ENCODE measurements at places on chromosomes 12 and 14. TPM values are rescaled to one million over a fixed set of nuclear protein-coding genes. Genes with fewer than 3 reads are reported as not detected.

- no peak overlapping the region for H3K27ac ChIP-seq
- H3K4me1 ChIP-seq = no peaks in the 10 kb centered on the region
- H3K36me3 ChIP-seq = no peaks in the 10 kb centered on the region
- H3K27me3 ChIP-seq = no peaks in the 10 kb centered on the region
- DNase-seq = no peak
Measured at GRCh38 chr12:85489194-85489593, 209.2 kb downstream of the ALX1 start.

DNA sequence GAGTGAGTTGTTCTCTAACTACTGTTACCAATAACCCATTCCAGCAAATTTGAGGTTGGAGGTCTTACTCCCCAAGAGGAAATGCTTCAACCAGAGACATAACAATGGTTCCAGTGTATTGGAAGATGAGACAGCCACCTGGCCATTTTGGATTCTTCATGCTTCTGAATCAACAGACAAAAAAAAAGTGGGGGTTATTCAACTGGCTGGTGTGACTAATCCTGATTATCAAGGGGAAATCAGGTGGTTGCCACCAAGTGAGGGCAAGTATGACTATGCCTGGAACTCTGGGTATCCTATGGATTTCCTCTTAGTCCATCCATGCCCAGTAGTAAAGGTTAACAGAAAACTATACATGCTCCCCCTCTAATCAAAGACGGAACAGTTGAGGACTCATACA, 29.9 kb upstream of the ZNF641 start:
- no peak overlapping the region for H3K27ac ChIP-seq
- no peak overlapping the region for H3K4me3 ChIP-seq
- H3K36me3 ChIP-seq = no peaks in the 10 kb centered on the region
- no peaks in the 10 kb centered on the region for H3K27me3 ChIP-seq

DNA sequence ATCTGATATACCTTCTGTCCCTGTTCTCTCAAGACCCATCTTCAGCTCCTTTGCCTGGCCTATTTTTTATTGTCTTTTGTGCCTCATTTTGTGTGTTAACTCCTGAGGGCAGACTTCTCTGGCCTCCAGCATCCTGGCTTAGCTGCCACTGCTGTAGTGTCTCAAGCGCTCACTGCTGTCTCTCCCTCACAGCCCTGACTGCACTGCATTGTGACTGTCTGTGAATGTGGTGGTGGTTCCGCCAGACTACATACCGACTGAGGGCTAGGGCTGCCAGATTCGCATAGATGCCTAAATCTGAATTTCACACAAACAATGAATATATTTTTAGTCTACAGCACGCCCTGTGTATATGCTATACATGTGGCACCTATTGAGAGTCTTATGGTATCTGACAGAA, 1088.9 kb upstream of the TMEM132C start:
- H3K4me1 ChIP-seq = no peaks in the 10 kb centered on the region
- H3K4me3 ChIP-seq = no peak overlapping the region
- no peak for DNase-seq
- no peaks in the 10 kb centered on the region for H3K36me3 ChIP-seq
- no peak overlapping the region for H3K27ac ChIP-seq

- H3K36me3 ChIP-seq = no peaks in the 10 kb centered on the region
- no peak overlapping the region for H3K4me3 ChIP-seq
- H3K27ac ChIP-seq = no peak overlapping the region
- no peak for DNase-seq
- no peaks in the 10 kb centered on the region for H3K27me3 ChIP-seq
- no peaks in the 10 kb centered on the region for H3K4me1 ChIP-seq
Measured at GRCh38 chr14:42424501-42424900, 817.8 kb downstream of the LRFN5 start.

DNA sequence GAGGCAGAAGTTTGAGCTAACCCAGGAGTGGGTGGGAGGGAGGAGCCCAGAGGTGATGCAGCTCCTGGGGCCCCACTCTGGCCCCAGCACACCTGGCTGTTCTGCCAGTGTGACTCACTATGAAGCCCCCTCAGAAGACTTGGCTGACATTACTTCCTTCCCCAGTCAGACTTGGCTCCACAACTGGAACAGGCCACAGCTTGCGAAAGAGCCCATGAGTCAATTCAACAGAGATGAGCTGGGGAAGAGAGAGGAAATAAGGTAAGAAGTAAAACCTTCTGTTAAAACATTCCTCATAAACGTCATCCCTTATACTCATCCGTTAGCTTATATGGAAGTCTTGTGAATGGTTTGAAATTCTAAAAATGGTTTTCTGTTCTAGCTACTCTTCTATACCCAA, 245.9 kb downstream of the ADAMTS20 start:
- H3K27me3 ChIP-seq = no peaks in the 10 kb centered on the region
- H3K4me1 ChIP-seq = no peaks in the 10 kb centered on the region
- H3K27ac ChIP-seq = no peak overlapping the region

- H3K27me3 ChIP-seq = no peaks in the 10 kb centered on the region
- peaks cover 13% of the 10 kb centered on the region for H3K36me3 ChIP-seq
- no peaks in the 10 kb centered on the region for H3K4me1 ChIP-seq
- H3K4me3 ChIP-seq = no peak overlapping the region
Measured at GRCh38 chr12:131737150-131737827, 26.4 kb downstream of the SFSWAP start.

DNA sequence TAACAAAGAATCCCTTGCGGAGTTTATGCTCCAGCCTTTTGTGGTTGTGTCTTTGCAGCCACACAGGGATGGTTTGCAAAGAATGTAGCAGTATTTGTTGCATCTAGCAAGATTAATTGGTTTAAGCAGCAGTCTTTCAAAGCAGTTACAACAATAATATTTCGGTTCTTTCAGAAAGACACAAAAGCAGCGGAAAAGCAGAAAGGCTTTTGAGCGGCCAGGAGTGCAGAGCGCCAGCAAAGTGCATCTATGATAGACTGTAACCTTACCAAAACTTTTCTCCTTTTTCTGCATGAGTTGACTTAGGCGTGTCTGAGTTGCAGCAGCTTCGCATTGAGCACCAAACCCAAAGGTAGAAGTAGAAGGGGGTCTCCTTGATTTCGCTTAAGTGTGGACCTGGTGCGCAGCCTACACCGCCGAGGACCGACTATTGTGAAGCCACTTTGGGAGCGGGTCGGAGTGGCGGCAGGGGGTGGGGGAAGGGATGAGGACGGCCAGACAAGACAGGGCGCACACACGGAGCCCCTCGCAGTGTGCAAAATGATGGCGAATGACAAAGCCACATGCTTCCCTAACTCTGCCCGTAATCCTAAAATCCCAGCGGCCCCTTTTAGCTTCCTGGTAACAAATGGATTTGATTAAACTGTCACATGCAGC, 1.2 kb downstream of the LMO3 start:
- no peak overlapping the region for H3K4me3 ChIP-seq
- H3K27me3 ChIP-seq = no peaks in the 10 kb centered on the region
- H3K4me1 ChIP-seq = peaks cover 14% of the 10 kb centered on the region

- no peak overlapping the region for H3K27ac ChIP-seq
- no peaks in the 10 kb centered on the region for H3K27me3 ChIP-seq
- no peak overlapping the region for H3K4me3 ChIP-seq
- H3K36me3 ChIP-seq = no peaks in the 10 kb centered on the region
- DNase-seq = no peak
Measured at GRCh38 chr14:61296151-61296550, 15.0 kb upstream of the TMEM30B start.

- H3K27me3 ChIP-seq = no peaks in the 10 kb centered on the region
- DNase-seq = no peak
- no peaks in the 10 kb centered on the region for H3K36me3 ChIP-seq
- no peak overlapping the region for H3K4me3 ChIP-seq
- H3K4me1 ChIP-seq = no peaks in the 10 kb centered on the region
Measured at GRCh38 chr14:102241147-102241546, 63.8 kb downstream of the MOK start.

- H3K27ac ChIP-seq = no peak overlapping the region
- H3K27me3 ChIP-seq = no peaks in the 10 kb centered on the region
- H3K4me3 ChIP-seq = no peak overlapping the region
- H3K4me1 ChIP-seq = no peaks in the 10 kb centered on the region
- H3K36me3 ChIP-seq = no peaks in the 10 kb centered on the region
Measured at GRCh38 chr12:41174602-41175001, 13.5 kb upstream of the PDZRN4 start.

DNA sequence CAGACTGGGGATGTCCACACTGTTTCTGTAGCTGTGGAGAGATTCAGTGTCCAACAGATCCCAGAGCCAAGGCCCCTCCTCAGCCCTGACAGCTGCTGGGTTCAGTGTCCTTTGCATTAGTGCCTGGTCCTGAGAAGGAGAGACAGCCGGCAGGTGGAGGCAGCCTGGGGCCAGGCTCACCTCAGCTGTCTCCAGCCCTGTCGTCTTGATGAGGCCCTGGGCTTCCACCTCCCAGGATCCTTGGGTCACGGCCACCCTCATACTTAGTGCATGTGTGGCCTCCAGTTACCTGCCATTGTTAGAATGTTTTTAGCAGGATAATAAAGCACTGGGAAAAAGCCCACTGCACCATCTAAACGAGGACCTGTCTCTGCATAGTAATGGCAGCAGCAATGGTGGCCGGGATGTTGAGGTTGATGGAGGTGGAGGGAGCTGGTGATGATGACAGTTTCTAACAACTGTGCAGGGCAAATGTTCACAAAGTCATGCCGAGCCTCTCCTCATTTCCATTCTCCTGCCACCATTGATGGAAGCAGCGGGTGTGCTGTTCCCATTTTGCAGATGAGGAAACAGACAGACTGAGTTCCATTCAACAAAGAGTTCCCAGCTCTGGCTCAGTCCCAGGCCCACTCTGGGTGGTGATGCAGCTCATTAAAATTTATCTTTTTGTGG, 17.7 kb downstream of the ASB2 start:
- H3K4me1 ChIP-seq = no peaks in the 10 kb centered on the region
- H3K36me3 ChIP-seq = no peaks in the 10 kb centered on the region
- H3K4me3 ChIP-seq = no peak overlapping the region

- H3K27me3 ChIP-seq = no peaks in the 10 kb centered on the region
- H3K27ac ChIP-seq = no peak overlapping the region
- no peak overlapping the region for H3K4me3 ChIP-seq
- peaks cover 9% of the 10 kb centered on the region for H3K36me3 ChIP-seq
- H3K4me1 ChIP-seq = no peaks in the 10 kb centered on the region
- DNase-seq = no peak
Measured at GRCh38 chr12:47721431-47721973, 3.8 kb downstream of the ENDOU start.

DNA sequence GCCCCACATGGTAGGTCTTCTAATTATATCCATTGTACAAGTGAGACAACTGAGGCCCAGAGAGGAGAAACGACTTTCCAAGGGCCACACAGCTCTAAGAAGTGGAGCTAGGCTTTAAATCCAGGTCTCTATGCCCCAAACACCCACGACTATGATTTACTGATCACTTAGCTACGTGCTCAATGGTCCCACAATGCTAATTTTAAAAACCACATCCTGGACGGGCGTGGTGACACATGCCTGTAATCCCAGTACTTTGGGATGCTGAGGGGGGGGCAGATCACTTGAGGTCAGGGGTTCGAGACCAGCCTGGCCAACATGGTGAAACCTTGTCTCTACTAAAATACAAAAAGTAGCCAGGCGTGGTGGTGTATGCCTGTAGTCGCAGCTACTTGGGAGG, 8.4 kb upstream of the MLEC start:
- no peak overlapping the region for H3K27ac ChIP-seq
- H3K36me3 ChIP-seq = no peaks in the 10 kb centered on the region
- H3K4me1 ChIP-seq = no peaks in the 10 kb centered on the region

DNA sequence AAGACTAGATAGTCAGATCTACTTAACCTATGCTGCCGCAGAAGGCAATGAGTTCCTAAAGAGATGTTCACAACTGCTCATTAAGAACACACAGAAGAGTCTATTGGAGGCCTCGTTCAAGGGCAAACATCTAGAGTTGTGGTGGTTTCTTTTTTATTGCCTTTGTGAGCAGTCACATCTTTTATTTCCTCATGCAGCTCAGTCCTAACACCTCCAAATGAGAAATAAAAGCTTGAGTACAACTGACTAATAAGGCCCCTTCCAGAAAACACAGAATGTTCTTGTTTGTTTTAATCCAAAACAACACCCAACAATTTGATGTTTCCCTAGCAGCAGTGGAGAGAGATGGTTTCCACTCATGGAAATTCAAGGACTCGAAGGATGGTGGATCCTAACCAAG, 123.5 kb upstream of the NOS1 start:
- H3K4me1 ChIP-seq = no peaks in the 10 kb centered on the region
- no peak overlapping the region for H3K27ac ChIP-seq
- DNase-seq = no peak
- no peaks in the 10 kb centered on the region for H3K27me3 ChIP-seq

- no peak overlapping the region for H3K4me3 ChIP-seq
- H3K36me3 ChIP-seq = no peaks in the 10 kb centered on the region
- H3K4me1 ChIP-seq = peaks cover 2% of the 10 kb centered on the region
- no peak overlapping the region for H3K27ac ChIP-seq
Measured at GRCh38 chr12:3252450-3252891, 175.3 kb downstream of the TSPAN9 start.

- no peak for DNase-seq
- no peak overlapping the region for H3K27ac ChIP-seq
- H3K36me3 ChIP-seq = no peaks in the 10 kb centered on the region
- H3K27me3 ChIP-seq = no peaks in the 10 kb centered on the region
- H3K4me3 ChIP-seq = peak overlapping the region; percentile 47
Measured at GRCh38 chr14:104977008-104977680, 1.0 kb downstream of the AHNAK2 start.

DNA sequence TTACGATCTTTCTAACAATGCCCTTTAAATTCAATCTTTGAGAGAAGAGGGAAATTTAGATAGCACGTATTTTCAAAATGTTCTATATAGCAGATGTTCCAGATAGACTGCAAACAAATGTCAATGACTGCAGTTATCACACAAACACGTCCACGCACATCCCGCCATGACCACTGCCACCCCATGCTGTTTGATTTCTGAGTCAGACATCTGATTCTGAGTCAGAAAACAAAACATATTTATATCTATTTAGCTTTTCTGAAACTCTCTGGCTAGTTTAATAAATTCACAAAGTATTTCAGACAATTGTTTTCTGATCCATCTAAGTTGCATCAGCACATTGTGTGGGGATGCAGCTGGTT, 105.9 kb upstream of the BCAT1 start:
- H3K27me3 ChIP-seq = no peaks in the 10 kb centered on the region
- no peak overlapping the region for H3K27ac ChIP-seq
- no peak for DNase-seq
- peak overlapping the region; percentile 22 for H3K4me3 ChIP-seq
- H3K4me1 ChIP-seq = no peaks in the 10 kb centered on the region

- H3K27me3 ChIP-seq = no peaks in the 10 kb centered on the region
- H3K27ac ChIP-seq = no peak overlapping the region
- H3K4me3 ChIP-seq = no peak overlapping the region
- no peak for DNase-seq
- no peaks in the 10 kb centered on the region for H3K4me1 ChIP-seq
- H3K36me3 ChIP-seq = peaks cover 11% of the 10 kb centered on the region
Measured at GRCh38 chr12:26704684-26705460, 128.1 kb downstream of the ITPR2 start.

KRT72 gene
- not detected for total RNA-seq

SLC38A4 gene
- total RNA-seq = 436 TPM

SLC7A7 gene
- total RNA-seq = 6.2 TPM

POTEM gene
- not detected for total RNA-seq

CCDC184 gene
- not detected for total RNA-seq

CCDC38 gene
- 1.8 TPM for total RNA-seq

CREBL2 gene
- 26.7 TPM for total RNA-seq

CLEC6A gene
- total RNA-seq = not detected

Measured in right lobe of liver (tissue), 6 donors.